ENCODE measurements at places on chromosomes 3 and 15.
A peak's percentile ranks its signal among the peaks of the same experiment; 100 is the strongest.

GRCh38 chr3:103947062-103947461 lies 1419.6 kb upstream of the ALCAM start:
- no peak for DNase-seq

GRCh38 chr3:125386811-125387210 lies 11.7 kb upstream of the ZNF148 start:
- no peak for DNase-seq

DNA sequence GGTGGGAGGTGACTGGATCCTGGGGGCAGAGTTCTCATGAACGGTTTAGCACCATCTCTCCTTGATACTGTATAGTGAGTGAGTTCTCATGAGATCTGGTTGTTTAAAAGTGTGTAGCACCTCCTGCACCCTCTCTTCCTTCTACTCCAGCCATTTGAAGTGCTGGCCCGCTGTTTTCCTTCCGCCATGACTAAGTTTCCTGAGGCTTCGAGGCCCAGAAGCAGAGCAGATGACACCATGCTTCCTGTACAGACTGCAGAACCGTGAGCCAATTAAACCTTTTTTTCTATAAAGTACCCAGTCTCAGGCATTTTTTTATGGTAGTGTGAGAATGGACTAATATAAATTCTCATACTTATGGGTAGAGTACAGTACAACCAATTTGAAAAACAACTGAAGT lies 123.6 kb upstream of the BHLHE40 start:
- DNase-seq, result no peak

DNA sequence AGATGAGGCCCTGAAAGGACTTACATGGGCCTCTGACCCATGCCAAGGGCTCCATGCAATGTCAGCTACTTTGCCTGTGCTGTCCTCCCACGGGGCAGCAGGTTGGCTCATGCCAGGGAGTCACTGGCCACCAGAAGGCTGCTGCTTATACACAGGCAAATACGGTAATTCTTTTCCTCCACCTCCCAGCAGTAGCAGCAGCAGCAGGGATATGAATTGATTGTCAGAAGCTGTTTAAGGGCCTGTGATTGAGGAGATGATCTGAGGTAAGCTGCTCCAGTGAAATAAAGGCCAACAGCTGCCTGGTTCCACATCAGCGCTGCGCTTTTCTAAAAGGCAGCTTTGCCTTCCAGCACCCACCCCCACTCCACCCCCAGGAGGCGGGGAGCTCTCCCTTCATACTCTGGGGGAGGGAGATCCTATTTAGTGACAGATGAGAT lies 250.5 kb downstream of the SHQ1 start:
- peak; percentile 42 for DNase-seq

- DNase-seq, result no peak
These were observed 1.0 kb upstream of the CD200R1L start for GRCh38 chr3:112847692-112848091.

DNA sequence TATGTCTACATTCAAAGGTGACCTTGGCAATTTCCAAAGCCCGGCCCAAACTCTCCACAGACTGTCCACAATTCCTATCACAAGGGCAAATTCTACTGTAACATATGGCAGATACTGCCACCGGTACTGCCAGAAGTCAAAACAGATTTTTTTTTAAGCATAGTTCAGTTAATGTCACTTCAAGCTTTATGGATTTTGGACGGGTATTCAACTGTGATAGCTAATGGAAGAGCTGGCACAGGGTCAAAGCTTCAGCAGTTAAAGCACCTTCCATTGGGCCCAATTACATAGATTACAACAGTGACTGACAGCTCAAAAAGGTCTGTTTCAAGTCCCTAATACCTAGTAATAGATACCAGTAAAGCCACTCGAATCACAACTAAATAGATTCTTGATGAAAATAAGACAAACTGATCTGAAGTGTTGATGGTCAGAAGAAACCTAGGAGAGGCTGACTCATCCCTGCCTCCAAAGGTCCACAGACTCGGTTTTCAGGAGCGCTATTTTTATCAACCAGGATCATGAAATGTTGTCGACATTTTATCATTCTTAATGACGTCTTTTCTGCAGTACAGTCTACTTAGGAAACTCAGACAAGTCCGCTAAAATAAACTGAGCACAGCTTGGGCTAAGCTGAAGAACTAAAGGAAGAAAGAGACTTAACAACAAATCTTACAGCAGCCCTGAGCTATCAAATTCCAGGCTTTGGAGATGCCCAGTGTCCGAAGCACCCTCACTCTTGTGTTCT lies 38.7 kb downstream of the ANXA2 start:
- peak; percentile 98 for DNase-seq

GRCh38 chr3:21543380-21544075 lies 207.5 kb downstream of the ZNF385D start:
- DNase-seq, result no peak

DNA sequence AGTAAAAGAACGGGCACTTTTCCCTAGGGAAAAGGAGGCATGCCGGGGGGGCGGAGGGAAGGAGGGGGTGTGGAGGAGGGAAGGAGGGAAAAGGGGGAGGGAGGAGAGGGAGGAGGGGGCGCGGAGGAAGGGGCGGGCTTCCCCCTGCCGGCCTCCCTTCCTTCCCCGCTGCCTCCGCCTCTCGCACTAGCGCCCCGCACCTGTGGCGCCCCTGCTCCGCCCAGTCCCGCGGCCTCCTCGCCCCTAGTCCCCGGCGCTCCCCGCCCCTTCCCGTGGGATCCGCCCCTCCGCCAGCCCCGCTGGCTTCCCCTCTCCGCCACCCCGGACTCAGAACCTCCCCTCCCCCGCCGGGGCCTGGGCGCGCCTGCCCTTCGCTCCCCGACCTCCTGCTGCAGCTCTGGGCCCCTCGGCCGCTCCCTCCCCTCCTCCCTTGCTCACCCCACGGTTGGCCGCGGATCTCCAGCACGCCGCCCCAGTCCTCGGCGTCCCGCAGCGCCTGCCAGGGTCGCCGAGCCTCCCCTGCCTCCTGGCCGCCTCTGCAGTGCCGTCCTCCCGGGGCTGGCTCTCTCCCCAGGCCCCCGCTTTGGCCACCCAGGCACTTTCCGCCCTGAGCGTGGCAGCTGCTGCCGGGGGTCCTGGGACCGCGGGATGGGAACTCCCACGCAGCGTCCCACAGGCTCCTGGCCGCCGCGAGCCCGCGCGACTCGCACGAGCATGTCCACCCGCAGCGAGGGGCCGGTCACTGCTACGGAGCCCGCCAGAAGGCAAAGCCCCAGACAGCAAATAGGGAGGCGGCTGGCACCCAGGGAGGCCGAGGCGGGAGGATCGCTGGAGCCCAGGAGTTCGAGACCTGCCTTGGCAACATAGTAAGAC lies 147.4 kb downstream of the TJP1 start:
- DNase-seq, result peak; percentile 20

DNA sequence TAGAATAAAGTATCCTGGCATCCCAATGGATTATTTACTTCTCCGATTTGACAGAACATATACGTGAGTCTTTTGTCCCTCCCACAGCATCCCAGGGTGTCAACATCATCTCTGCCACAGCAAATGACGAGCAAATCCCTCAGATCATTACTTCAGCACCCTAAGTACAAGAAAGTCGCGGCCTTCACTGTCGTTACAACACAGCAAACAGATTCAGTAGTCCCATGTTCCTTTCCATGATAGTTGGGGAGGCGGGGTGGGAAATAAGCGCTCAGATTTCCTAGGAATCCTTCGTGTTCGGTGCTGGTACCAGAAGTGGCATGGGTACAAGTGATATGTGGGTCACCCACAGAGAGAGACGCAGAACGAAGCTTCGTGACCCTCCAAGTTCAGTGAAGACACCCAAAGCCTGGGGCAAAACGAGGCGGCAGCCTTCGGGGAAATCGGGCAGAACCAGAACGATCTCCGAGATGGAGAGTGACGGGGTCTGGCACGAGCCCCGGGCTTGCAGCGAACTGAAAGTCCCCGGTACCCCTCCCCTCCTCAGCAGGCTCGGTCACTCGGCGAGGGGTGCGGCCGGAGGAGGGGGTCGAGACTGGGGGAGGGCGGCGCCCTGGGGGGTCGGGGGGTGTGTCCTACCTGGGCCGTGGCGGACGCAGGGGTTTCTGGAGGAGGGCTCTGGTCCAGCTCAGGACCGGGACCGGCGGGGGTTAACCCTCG lies 619 bp downstream of the TTBK2 start:
- peak; percentile 19 for DNase-seq

GRCh38 chr3:133208184-133208583 lies 170.0 kb downstream of the TMEM108 start:
- peak; percentile 10 for DNase-seq

GRCh38 chr3:25566358-25566920 lies 98.3 kb downstream of the TOP2B start:
- no peak for DNase-seq

DNA sequence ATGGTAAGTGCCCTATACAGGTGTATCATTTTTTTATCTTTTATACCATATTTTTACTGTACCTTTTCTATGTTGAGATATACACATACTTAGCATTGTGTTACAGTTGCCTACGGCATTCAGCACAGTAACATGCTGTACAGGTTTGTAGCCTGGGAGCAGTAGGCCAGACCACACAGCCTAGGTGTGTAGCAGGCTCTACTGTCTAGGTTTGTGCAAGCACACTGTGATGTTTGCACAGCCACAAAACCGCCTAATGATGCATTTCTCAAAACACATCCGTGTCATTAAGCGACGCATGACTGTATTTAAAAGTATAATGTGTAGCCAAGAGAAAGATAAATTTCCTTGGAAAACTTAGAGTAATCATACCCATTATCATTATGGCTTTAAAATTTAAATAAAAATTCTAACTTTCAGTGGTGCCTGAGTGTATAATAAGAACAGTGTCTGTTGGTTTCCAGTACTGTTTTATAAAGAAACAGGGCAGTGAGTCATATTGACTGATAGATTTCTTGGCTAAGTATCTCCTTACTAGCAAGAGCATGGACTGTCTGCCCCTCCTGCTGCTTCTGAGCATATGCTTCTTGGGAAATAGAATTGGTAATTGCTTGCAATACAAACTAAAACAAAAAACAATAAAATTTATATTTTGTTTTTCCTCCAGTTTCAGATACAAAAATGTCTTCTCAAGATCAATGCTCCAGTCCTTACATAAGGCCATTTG lies 18.3 kb downstream of the CALML4 start:
- DNase-seq, result no peak

- DNase-seq, result no peak
These were observed 173.8 kb upstream of the TLE3 start for GRCh38 chr15:70271422-70272088.

DNA sequence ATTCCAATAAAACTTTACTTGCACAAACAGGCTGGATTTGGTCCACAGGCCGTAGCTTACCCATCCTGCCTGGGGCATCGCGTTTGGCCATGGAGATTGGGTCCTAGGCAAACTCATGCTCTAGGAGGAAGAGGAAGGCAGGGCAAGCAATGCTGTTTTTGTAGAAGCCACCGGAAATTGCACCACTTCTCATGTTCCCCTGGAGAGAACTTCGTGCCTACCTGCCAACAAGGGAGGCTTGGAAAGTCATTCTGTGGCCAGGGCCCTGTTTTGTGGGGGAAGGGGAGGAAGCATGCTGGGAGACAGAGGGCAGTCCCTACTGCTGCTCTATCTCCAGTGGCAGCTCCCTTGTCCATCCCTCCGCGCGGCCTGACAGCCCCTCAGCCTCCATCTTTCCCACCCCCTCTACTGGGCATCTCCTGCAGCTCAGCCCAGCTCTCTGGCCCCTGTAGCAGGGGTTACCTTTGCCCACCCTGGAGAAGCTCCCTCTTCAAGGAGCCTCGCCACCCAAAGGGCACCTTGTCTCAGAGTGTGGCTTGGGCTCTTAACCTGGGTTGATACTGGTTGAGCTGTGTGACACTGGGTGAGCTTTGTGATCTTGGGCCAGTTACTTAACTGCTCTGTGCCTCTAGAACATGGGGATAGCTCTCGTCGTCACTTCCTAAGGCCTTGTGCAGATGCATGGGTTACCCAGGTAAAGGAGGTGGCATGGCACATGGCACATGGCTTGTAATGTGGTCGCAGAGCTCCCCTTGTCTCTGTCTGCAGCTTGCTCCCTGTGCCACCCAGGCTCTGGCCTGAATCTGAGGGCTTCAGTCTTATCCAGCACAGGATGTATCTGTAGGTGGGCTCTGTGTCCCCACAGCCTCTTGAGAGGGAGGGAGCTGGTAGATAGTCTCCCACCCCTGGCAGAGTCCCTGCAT lies 6.1 kb downstream of the ABTB1 start:
- DNase-seq, result no peak

DNA sequence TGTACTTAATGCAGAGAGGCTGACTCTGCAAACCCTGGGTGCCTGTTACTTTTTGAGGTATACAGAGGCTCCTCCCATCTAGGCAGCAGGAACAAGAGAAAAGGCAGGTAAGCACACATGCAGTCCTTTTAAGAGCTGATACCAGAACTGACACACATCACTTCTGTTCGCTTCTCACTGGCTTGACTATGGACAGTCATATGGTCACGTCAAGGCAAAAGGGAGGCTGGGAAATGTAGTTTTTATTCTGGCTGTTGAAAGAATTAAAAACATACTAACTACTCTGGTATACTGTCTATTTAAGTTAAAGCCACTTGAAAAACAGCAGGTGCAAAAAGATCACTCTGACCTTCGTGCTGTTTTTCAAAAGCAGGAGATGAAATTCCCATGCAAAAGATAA lies 218.3 kb downstream of the CTNNB1 start:
- no peak for DNase-seq

- DNase-seq, result peak; percentile 68
These were observed 50.8 kb upstream of the PLAAT1 start for GRCh38 chr3:193190146-193190786.

DNA sequence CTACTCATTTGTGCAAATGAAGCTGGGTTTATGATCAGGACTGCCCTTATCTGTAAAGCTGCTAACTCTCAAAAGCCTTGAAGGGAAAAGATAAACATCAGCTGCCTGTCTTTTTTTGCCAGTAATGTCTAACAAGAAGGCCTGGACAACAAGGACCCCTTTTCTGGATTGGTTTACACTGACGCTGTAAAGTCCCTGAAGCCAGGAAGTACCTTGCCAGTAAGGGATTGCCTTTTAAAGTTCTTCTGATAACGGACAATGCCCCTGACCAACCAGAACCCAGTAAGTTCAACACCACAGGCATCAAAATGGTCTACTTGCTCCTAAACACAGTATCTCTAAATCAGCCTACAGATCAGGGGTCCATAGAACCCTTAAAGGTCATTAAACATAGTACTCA lies 178.0 kb downstream of the PCCB start:
- DNase-seq, result no peak

GRCh38 chr3:188472336-188472735 lies 318.4 kb downstream of the LPP start:
- no peak for DNase-seq

DNA sequence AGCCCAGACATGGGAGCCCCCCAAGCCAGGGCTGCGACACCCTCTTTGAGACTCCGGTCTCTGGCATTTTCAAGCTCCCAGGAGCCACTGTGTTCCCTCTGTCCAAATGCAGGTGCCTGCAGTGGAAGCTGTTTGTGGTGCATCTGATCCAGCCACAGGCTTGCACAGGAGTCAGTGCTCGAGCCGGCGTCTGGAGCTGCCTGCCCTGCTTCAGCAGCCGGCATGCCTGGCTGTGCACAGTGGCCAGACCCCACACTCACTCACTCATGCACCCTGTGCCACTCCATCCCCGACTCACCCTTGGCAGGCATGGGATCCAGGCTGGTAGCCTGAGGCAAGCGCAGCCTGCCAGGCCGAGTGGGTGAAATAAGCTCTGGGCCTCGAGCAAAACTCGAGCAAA lies 555.0 kb upstream of the CCDC54 start:
- no peak for DNase-seq
